Sigmoid colon (tissue), 7 donors: ENCODE measurements at places on chromosomes 13 and 19. TPM values are rescaled to one million over a fixed set of nuclear protein-coding genes. Genes with fewer than 3 reads are reported as not detected.

GRCh38 chr13:111370570-111371535, 50.4 kb downstream of the TEX29 start:
- no peak for DNase-seq

DNA sequence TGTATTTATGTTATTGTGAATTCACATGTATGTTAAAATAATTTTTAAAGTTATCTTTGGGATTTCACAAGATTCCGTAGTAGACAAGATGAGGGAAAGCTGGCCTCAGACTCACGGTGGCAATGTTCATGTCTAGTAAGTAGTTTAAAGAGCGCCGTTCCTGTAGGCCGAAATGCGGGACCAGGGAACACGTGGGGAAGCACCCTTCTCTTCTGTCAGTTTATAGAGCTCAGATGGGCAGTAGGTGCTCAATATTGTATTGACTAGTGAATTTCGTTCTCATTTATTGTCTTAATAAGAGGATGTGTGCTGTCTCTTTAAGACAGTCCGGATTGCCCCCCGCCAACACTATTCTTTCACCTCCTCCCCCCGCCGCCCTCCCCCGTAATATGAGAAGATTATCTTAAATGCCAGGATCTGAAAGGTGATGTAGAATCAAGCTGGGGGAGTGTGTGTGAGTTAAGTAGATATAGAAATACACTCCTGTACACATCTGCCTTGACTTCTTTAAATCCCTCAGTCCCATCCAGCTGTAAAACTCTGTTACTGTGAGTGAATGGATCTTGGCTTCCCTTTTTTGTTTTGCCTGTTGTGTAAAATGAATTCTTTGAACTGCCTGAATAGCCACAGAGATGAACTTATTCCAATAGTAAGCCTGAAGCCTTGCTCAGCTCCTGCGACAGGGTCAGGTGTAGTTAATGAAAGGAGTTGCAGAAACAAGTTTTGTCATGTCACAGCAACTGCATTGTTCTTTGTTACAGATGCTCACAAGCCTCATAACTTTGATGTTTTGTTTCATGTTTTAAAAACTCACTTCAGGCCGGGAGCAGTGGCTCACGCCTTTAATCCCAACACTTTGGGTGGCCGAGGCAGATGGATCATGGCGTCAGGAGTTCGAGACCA, 1.3 kb downstream of the LAMP1 start:
- DNase-seq = no peak

- no peak for DNase-seq
These were observed 32.6 kb downstream of the RYR1 start for GRCh38 chr19:38466050-38466449.

Gene VN1R4
- total RNA-seq = not detected

- DNase-seq = no peak
These were observed 86.9 kb downstream of the LHFPL6 start for GRCh38 chr13:39516096-39516495.

- DNase-seq = no peak
These were observed 9.5 kb downstream of the PRR36 start for GRCh38 chr19:7864690-7865074.
